ENCODE measurements at places on chromosomes 3 and 15.

DNA sequence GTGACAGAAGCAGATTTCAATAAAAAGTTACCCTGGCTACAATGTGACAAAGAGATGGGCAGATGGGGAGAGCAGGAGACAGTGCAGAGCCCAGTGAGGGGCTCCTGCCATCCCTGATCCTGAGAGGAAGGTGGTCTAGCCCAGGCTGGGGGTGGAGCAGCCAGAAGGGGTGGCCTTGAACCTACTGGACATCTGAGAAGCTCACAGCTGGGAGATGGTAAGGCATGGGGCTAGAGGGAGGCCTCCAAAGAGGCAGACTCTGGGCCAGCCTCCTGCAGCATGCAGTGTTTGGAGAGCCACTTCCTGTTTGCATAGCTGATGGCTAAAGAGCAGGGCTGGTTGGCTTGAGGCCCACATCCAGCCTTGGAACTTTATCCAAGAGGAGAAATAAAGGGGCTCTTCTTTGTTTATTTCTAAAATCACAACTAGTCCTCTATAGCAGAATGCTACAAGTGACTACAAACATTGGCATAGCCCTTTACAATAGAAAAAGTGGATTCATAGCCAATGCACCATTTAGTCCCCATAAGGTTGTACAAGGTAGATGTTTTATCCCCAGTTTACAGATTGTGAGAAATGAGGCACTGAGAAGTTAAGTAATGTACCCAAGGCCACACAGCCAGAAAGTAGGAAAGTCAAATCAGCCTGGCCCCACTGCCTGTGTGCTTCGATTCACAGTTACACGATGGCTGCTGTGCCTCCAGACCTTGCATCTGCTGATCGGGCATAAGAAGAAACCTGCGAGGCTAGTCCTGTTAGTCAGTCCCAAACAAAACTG lies 4.6 kb downstream of the EFCC1 start:
- H3K4me1 ChIP-seq, result peaks cover 50% of the 10 kb centered on the region
- H3K27me3 ChIP-seq, result peaks cover 9% of the 10 kb centered on the region

DNA sequence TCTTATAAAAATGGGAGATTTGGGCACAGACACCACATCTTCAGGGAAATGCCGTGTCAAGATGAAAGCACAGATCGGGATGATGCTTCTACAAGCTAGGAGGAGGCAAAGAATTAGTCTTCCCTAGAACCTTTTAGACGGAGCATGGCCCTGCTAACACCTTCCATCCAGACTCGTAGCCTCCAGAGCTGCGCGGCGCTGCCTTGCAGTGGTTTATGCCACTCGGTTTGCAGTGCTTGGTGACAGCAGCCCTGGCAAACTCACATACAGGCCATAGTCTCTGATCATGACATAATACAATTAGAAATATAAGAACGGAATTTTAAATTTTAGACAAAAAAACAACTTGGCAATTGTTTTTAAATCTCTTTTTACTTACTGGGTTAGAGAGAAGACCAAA lies 37.1 kb upstream of the SLC41A3 start:
- DNase-seq, result no peak
- no peak overlapping the region for H3K4me3 ChIP-seq
- no peaks in the 10 kb centered on the region for H3K27me3 ChIP-seq
- no peak overlapping the region for H3K27ac ChIP-seq
- no peaks in the 10 kb centered on the region for H3K4me1 ChIP-seq
- no peaks in the 10 kb centered on the region for H3K36me3 ChIP-seq

GRCh38 chr3:17573396-17573795 lies 169.0 kb downstream of the TBC1D5 start:
- H3K27ac ChIP-seq, result no peak overlapping the region
- no peak for DNase-seq
- H3K4me1 ChIP-seq, result peaks cover 4% of the 10 kb centered on the region

- no peaks in the 10 kb centered on the region for H3K36me3 ChIP-seq
- peaks cover 5% of the 10 kb centered on the region for H3K4me1 ChIP-seq
- DNase-seq, result no peak
- H3K27me3 ChIP-seq, result no peaks in the 10 kb centered on the region
- no peak overlapping the region for H3K27ac ChIP-seq
These were observed 34.8 kb downstream of the KLF15 start for GRCh38 chr3:126322181-126322967.
